ENCODE measurements at places on chromosomes 4 and X.

- no peak for DNase-seq
Observed at GRCh38 chrX:74505437-74505836, 84.1 kb downstream of the SLC16A2 start.

GRCh38 chr4:88101165-88101564 lies 57.3 kb downstream of the ABCG2 start:
- no peak for DNase-seq

DNA sequence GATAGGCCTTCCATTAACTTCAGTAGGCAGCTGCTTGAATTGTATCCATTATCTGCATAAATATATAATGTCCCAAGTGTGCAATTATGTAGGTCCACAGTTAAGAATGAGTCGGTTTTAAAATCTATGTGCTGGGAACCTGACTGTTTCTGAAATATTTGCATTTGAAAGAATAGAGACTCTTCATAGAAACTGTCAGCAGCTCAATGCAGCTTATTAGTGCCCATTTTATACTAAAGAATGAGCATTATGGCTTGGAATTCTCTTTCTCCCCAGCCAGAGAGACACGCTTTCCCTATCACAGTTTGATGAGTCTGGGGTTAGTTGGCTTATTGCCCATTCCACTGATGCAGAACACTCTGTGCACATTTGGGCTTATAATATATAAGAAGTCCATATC lies 202.0 kb upstream of the PCDH7 start:
- DNase-seq, result no peak

DNA sequence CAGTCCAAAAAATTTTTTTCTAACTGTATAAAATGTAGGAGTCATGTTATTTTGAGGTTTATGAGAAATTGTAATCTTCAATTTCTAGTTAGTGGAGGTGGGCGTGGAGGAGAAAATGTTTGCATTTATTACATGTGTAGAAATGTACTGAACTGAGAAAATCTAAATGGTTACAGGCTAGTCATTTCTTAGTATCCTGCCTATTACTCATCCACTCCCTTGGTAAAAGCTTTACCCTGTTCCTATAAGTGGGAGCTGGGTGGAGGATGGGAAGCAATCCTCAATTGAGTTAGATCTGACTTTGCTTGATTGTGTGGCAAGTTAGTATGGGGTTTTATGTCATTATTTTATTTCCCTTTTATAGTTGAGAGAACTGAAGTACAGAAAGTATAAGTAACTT lies 73.8 kb downstream of the POLA1 start:
- no peak for DNase-seq

DNA sequence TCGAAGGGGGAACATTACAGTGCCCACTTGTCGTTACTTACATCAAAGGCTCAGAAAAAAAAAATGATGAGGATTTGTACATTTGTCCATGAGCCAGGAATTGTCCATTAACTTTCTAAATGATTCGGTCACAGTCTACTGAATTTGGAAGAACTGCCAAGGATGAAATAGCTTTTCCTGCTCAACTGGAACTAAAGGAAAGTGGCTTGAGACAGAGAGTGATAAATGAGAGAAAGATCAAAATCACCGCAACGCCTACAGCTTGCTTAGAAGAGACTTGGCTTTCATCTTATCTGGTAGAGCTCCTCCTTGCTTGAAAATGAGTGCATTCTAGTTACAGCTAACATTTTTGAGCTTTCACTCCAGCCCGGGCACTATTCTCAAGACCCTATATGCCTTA lies 55.5 kb upstream of the ADGRG2 start:
- peak; percentile 9 for DNase-seq

Measured in NCI-H187 (cell line).